ENCODE measurements at places on chromosomes 12 and 14.
A peak's percentile ranks its signal among the peaks of the same experiment; 100 is the strongest.

DNA sequence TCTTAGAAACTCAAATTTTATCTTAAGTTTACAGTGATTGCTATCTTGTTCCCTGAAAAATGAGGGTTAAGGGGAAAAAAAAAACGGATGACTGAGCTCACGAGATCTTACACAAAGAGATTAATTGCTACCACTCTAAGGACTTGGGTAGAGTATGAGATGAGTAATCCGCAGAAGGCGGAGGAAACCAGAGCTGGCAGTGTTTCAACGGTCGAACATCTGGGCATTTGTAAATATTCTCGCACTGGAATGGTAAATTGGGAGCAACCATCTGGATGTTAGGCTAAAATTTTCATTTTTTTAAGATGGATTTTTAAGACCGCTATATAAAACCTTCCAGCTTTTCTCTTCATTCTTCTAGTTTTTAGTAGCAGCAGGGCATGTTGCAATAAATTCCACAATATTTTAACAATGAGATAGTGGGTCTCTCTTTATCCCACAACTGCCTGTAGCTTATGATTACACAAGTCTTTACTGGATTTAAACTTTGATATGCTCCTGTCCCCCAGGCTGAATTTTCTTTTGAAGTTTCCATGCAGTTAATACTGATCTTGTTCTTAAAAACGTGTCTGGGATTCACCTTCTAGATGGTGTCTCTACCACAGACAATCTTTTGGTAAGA, 1324.1 kb downstream of the AACS start:
- DNase-seq, result no peak

- DNase-seq, result no peak
These were observed 903.1 kb downstream of the BCL11B start for GRCh38 chr14:98368916-98369315.

DNA sequence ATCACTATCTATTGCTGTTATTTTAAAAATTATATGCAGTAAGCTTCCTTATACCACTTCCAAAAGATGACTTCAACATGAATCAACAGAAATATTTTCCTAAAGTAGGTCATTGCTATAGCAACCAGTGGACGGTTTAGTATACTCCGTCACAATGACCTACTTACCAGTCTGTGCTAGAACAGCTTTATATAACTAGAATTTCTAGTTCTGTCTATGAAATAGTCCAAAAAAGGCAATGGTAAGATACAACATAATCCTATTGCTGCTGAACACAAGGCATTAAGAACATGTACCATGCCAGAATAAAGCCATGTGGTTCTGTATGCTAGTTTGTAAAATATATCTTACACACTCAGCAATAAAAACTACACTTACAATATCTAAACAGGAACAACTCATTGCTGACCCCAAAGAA, 40.7 kb upstream of the MTERF2 start:
- peak; percentile 28 for DNase-seq

GRCh38 chr14:20515846-20516245, 10.5 kb downstream of the RNASE10 start:
- no peak for DNase-seq

DNA sequence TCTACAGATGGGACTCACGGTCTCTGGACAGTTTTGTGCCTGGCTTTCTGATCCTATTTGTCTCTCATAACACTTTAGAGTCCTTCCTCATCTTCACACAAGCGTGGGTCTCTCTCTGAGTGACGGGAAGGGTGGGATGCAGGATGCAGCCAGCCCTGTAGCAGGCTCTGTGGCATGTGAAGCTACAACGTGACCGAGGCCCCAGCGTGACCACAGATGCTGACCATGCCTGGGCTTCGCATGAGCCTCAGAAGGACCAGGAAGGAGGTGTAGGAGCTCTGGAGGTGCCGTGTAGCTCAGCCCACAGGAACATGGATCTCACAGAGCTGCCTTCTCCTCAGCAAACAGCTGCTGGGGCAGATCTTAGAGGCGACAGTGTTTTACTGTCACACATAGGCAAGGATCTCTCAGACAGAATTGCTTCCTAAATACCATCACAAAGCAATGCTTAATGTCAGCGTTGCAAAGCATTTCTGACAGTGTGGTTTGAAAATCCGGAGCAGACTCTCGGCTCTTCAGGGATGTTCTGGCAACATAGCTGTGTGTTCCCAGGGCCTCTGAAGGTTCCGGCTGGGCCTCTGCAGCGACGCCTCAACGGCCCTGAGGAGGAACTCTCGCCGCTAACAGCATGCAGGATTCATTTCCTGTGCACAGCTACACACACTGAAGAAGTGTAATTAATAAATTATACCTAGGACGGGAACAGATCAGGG, 21.9 kb downstream of the ANKLE2 start:
- no peak for DNase-seq

- no peak for DNase-seq
These were observed 50.9 kb upstream of the HECTD1 start for GRCh38 chr14:31258427-31259039.

GRCh38 chr14:87055007-87055406, 938.0 kb downstream of the GALC start:
- no peak for DNase-seq

DNA sequence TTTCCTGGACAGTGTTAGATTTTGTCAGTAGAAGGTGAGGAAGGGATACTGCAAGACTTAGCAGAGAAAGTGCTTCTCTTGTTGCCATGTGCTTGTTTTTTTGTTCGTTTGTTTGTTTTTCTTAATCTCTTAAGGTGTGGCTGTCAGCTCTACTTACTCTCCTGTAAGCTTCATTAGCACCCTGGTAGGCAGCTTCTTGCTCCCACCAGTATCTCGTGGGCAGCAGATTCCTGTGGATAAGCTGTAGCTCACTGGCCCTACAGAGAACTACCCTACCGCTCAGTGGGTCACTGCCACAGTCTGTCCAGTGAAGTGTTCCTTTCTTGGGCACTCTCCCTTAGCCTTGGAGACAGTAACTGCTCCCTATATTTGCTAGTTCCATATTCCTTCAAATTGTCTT, 30.1 kb downstream of the VRK1 start:
- DNase-seq, result no peak

DNA sequence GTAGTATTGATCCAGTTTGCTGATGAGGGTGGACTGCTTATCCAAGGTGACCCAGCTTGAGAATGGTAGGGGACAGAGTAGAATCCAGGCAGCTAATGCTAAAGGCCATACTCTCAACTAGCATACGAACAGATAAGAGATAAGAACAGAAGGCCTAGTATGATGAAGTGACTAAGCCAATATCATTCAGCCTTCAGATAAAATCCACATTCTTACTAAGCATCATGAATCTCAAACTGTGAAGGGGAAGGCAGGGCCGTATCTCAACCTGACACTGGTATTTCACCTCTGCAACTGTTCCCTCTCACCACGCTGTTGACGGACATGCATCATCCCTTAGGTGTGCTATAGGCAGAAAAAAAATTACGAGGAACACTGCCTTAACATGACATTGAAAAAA, 8.1 kb upstream of the CKAP4 start:
- no peak for DNase-seq

DNA sequence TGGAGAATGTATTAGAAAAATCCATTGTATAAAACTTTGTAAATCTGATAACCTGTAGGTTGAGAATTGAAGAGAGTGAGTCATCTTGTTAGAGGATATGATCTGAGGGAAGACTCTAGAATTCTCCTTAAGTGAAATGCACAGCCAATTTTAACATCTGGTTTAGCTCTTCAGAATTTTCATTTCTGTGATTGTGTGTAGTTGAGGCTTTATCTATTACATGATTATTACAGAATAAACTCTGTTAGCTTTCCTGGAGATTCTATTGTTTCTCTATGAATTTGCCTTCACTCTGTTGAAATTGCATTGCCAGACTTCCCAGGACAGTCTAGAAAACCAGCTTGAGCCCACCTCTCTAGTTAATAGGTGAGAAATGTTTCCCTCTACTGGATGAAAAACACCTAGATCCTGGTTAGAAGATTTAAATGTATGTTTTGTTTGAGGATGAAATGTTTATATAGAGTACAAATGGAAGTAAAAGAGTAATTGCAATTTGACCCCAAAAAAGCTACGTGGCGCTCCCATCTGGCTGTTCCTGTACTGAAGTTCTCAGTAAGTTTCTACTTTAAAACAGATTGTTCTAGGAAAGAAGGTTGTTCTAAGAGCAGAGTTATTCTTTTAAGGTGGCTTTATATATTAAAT, 2.9 kb downstream of the NUDT4 start:
- no peak for DNase-seq

- no peak for DNase-seq
These were observed 15.5 kb downstream of the CNIH1 start for GRCh38 chr14:54425537-54426274.

DNA sequence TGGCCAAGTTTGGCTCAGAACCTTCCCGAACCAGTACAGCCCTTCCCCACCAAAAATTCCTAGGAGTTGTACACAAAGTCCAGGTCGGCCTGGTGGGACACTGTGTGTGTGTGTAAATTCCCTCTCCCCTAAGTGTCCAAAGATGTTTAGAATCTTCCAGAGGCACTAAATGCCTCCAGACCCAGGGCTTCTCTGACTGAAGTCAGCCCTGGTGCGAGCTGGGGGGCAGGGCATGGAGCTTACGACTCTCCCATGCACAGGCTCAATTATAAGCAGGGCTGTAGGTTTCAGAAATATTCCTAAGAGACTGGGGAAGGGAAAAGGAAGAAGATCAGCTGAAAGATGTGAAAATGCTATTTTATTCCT, 106.9 kb upstream of the ATF7IP start:
- no peak for DNase-seq

GRCh38 chr14:74954947-74955228, 509 bp downstream of the PGF start:
- DNase-seq, result no peak

- DNase-seq, result no peak
These were observed 199.1 kb upstream of the KRR1 start for GRCh38 chr12:75710361-75711069.

DNA sequence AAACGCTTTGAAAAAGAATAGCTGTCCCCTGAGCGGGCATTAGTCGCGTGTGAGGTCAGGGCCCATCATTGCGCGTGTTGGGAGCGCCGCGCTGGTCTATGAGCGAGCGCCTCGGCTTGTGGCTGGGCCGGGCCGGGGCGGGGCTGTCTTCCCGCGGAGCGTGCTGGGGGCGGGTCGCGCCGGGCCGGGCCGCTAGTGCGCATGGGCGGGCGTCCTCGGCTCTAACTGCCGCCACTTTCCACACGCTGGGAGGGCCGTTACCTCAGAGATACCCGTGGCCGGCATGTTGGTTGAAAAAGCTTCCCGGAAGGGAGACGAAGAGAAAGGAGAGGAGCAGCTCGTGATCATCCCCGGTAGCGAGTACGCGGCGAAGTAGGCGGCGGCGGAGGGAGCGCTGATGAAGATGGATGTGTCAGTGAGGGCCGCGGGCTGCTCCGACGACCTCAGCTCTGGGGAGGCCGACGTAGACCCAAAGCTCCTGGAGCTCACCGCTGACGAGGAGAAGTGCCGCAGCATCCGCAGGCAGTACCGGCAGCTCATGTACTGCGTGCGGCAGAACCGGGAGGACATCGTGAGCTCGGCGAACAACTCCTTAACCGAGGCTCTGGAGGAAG, at the start of gene EID3:
TSS of gene EID3 (plus strand) at position 202 of the 614 bp plus-strand sequence. CDS start at position 398, 196 bp downstream.
- DNase-seq, result peak; percentile 88

DNA sequence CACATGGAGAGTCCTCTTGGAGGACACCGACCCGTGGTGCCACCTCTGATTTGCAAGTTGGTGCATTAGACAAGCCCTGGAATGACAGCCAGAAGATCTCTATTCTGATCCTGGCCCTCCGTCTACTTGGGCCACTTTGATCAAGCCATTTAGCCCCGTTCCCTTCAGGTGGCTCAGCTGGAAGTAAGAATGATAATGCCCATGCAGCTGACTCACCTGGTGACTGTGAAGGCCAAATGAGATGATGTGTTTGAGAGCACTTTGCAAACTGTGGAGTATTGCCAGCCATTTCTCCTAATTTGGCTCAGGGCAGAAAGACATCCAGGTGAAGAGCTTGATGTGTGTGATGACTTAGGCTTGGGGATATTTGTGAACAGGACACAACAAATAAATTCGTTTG, 165.9 kb downstream of the ETV6 start:
- no peak for DNase-seq

DNA sequence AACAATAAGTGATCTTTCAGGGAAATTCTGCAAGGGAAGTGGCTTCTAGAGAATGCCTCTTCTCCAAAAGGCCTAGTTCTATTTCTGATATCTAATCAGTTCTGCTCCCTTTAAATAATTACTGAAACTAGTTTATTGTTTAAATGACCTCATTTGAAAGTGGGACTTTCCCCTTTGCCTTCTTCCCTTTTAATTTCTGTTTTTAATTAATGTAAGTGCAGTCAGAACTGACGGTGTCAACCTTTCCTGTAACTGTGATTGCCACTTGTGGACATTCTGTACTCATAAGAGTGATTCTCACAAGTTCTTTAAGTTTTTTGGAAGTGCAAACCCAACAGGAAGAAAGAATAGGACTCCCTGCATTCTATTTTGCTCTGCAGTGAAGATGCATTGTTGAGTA, 265.3 kb upstream of the PLEKHG7 start:
- DNase-seq, result no peak

- no peak for DNase-seq
These were observed 431.7 kb downstream of the NPAS3 start for GRCh38 chr14:33370426-33370825.

- DNase-seq, result no peak
These were observed 6.7 kb upstream of the SLC15A4 start for GRCh38 chr12:128830505-128830893.

- DNase-seq, result no peak
These were observed 76.8 kb upstream of the WSCD2 start for GRCh38 chr12:108052260-108052659.

- DNase-seq, result no peak
These were observed 56.3 kb downstream of the TMEM121 start for GRCh38 chr14:105582639-105583038.

DNA sequence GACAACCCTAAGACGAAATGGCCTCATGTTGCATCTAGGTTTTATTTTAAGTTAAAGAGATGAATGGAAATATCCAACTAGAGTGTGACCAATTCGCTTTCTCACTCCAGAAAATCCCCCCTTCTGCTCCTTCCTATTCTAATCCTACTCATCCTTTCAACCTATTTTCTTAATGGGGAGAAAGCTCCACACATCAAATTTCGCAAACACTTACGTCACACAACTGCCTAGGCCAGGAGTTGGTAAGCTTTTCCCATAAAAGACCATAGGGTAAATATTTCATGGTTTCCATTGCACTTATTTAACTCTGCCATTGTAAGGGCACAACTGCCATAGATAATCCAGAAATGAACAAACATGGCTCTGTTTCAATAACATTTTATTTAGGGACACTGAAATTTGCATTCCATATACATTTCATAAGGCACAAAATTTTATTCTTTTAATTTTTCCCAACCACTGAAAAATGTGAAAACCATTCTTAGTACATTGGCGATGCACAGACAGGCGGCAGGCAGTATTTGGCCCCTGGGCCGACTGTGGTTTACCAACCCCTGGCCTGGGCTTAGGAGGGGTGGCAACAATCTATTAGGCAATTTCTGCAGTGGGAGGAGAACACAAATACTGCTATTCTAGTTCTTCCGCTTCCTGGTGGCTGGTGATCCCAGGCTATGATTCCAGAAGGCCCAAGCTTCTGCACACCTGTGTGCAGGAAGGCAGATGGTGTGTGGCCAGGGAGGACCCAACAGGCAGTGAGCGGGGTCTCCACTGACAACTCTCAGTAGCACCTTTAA, 67.2 kb upstream of the FOXN3 start:
- peak; percentile 34 for DNase-seq
